ENCODE measurements at places on chromosomes 5 and 9.

GRCh38 chr5:14156650-14157492 lies 13.7 kb downstream of the TRIO start:
- DNase-seq: no peak

DNA sequence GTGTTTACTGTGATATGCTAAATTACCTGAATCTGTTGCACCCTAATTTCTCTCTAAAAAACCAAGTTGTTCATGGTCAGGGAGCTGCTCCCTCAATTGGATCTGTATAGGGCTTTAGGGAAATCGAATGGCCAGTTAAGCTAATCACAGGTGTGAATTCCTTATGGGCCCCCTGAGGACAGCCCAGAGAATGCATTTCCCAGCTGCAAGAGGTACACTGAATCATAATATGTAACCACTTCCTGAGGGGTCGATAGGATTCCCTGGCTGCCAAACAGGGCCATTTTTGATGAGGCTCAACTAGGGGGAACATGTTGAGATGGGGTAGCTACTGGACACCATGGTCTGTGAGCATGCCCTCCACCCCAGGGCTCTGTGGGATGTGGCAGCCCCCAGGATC lies 478.6 kb downstream of the CCDC171 start:
- DNase-seq: no peak

GRCh38 chr5:153880106-153880505 lies 158.6 kb downstream of the FAM114A2 start:
- no peak for DNase-seq

GRCh38 chr9:105399117-105399516 lies 48.7 kb upstream of the FSD1L start:
- no peak for DNase-seq

GRCh38 chr5:54874337-54875021 lies 110.9 kb downstream of the ESM1 start:
- DNase-seq: no peak

DNA sequence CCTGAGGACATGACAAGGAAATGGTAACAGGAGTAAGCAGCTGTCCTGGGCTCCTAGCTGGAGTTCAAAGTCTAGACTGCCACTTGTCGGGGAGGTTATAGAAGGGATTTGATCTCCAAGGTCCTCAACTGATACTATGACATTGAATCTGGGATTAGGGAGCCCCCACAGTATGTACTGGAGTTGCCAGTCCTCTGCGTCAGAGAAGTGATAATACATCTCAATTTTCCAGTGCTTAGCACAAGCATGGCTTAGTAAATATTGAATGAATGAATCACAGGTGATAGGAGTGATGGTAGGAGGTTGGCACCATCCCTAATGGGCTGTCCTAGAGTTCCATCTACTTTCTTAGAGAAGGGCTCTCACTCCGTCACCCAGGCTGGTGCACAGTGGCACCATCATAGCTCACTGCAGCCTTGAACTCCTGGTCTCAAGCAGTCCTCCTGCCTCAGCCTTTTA lies 6.2 kb upstream of the TPM2 start:
- no peak for DNase-seq

DNA sequence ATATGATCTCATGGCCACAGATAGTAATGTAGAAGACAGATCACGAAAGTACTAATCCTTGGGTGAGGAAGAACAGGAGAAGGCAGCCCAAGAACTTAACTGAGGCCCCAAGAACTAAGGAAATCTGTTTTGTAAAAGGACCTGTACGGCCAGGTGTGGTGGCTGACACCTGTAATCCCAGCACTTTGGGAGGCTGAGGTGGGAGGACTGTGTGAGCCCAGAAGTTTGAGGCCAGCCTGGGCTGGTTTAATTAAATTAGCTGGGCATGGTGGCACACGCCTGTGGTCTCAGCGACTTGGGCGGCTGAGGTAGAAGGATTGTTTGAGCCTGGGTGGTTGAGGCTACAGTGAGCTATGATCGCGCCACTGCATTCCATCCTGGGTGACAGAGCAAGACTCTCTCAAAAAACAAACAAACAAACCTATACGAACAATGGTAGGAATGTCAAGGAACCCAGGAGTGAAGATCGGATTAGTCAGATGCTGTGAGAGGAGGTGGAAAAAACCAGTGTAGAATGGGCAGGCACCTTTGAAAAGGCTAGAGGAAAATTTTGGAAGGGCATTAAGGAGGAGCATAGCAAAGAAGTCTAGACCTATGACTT lies 283.8 kb upstream of the DMRT1 start:
- DNase-seq: no peak

- no peak for DNase-seq
Measured at GRCh38 chr9:134263596-134263995, 62.7 kb upstream of the RXRA start.
